ENCODE measurements at places on chromosomes 4 and X. TPM values are rescaled to one million over a fixed set of nuclear protein-coding genes. Genes with fewer than 3 reads are reported as not detected.

DNA sequence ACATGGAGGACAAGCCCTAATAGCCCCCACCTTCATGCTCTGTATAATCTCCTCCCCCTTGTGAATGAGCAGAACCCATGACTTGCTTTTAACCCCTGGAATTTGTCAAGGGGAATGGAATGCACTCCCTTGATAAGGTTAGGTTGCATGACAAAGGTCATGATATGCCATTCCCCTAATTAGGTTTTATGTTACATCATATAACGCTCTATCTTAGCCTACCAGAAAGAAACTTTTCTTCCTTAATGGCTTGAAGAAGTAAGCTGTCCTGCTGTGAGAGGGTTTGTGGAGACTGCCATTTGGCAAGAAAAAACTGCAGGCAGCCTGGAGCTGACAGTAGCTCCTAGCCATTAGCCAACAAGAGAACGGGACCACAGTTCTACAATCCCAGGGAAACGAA lies 399.8 kb upstream of the MAD2L1 start:
- no peak for DNase-seq

- no peak for DNase-seq
Measured at GRCh38 chr4:188434643-188435042, 295.4 kb downstream of the TRIML1 start.

MTCP1 gene
- total RNA-seq, result 16.8 TPM

GRCh38 chr4:171594293-171594692 lies 218.9 kb upstream of the GALNTL6 start:
- DNase-seq, result no peak

HERC5 gene
- total RNA-seq, result 3.7 TPM
